ENCODE measurements at places on chromosomes 2 and 18. TPM values are rescaled to one million over a fixed set of nuclear protein-coding genes. Genes with fewer than 3 reads are reported as not detected.

DNA sequence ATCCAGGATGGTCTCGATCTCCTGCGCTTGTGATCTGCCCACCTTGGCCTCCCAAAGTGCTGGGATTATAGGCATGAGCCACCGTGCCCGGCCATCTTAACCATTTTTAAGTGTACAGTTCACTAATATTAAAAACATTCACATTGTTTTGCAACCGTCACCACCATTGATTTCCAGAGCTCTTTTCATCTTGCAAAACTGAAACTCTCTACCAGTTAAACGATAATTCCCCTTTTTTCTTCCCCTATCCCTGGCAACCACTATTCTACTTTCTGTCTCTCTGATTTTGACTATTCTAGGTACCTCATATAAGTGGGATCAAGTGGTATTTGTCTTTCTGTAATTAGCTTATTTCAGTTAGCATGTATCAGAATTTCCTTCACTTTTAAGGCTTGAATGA lies 16.8 kb upstream of the NEUROD1 start:
- no peak for DNase-seq

DNA sequence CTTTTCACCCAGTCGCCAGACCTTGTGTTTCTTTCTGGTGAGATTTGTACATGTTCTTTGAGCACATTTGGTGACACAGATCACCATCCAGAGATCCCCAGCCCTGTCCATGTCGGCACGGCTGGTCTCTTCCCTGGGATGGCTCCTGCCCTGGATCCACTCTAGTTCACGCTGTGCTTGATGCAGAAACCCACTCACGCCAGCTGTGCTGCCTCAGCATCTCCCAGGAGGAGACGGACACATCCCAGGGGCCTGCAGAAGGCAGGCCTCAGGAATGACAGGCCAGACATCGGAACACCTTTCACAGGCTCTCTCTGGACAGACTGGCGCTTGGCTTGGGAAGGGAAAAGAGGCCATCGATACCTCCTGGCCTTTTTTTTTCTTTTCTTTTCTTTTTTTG lies 203.6 kb downstream of the ACKR3 start:
- DNase-seq, result no peak

DNA sequence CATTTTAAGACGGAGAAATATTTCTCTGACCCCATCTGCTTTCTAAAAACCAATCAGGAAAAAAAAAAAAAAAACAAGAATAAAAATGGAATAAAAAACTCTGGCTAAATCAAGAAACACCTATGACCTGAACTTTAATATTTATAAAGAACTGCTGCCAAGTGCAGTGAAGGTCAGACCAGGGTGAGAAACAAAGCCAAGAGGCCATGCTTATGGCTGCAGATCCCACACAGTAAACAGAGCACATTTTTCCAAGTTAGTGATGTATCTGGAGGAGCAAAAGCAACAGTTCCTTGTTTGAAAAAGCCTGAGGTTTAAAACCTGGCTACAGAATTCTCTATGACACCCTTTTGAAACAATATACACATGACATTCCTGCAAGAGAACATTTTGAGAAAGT lies 242.3 kb downstream of the SRBD1 start:
- DNase-seq, result no peak

DNA sequence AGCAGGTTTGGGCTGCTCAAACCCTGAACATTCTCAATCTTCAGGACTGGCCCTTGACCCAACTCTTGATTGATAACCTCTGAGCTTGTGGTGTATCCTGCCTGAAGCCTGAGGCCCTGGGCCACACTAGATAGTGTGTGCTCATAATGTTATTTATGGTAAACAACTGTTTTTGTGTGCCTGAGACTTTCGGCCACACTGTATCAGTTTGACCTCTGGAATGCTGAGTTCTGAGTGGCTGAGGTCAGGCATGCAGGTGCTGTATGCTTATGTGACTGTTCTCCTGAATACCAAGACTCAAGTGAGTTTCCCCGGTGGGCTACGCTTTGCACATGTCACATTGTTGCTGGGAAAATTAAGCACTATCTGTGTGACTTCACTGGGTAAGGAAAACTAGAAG lies 82.2 kb upstream of the RMP24 start:
- no peak for DNase-seq

DNA sequence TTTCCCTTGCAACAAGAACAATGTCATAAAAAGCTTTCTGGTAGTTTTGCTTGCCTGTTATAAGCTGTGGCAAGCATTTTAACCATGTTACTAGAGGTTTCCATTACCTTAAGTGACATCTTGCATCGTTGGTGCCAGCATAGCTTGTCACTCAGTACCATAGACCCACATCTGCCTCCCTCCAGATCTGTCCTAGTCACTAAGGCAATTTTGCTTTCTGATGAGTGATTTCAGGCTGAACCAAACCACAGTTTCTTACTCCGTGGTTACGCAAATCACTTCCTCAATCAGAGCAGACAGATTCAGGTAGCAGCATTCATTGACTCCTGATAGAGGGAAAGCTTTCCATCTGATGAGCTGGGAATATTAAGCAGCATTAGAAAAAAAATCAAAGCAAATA lies 1057.5 kb upstream of the FAM98A start:
- no peak for DNase-seq

DNA sequence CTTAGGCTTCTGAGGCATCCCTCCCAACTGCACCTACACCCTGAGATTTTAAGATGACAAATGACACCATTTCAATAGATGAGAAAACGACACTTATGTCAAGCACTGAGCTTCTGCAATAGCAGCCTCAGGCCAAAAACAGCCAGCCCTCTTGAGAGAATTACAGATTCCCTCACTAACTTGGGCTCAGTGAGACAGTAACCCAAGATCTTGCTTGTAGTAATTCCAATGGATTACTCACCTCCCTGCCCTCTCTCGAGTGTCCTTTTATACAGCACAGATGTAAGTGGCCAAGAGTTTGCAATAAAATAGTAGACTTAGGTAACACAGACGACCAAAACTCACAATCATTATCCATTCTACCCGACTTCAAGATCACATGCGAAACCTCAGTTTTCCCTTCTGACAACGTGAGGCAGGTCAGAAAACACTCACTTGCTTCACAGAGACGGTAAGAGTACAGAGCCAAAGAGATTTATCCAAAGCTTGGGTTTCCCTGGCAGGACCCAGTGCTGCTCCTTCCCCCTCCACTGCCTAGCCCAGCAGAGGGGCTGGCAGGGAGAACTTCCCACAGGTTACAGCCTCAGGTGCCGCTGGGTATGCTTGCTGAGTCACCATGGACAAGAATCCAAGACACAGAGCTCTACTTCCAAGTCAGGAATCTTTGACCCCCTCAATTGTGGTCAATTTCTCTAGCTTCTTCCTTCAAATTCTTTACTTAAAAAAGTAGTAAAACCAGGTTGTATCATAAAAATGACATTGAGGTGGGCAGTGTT lies 181.4 kb downstream of the MYO5B start:
- DNase-seq, result no peak

DNA sequence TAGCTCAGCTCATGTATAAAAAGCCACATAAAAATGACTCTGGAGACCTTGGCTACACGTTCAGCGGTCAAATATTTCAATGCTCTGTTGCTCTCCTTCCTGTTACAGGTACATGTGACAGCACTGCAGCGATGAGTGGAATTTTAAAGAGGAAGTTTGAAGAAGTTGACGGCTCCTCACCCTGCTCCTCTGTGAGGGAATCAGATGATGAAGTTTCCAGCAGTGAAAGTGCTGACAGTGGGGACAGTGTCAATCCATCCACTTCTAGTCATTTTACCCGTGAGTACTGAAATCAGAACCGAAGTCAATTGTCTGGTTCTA lies 125.4 kb downstream of the CSRNP3 start:
- no peak for DNase-seq

- DNase-seq, result no peak
These were observed 98.4 kb downstream of the PIEZO2 start for GRCh38 chr18:11050966-11051365.

GRCh38 chr2:112636605-112637288 lies 9.0 kb upstream of the SLC20A1 start:
- peak; percentile 25 for DNase-seq

DNA sequence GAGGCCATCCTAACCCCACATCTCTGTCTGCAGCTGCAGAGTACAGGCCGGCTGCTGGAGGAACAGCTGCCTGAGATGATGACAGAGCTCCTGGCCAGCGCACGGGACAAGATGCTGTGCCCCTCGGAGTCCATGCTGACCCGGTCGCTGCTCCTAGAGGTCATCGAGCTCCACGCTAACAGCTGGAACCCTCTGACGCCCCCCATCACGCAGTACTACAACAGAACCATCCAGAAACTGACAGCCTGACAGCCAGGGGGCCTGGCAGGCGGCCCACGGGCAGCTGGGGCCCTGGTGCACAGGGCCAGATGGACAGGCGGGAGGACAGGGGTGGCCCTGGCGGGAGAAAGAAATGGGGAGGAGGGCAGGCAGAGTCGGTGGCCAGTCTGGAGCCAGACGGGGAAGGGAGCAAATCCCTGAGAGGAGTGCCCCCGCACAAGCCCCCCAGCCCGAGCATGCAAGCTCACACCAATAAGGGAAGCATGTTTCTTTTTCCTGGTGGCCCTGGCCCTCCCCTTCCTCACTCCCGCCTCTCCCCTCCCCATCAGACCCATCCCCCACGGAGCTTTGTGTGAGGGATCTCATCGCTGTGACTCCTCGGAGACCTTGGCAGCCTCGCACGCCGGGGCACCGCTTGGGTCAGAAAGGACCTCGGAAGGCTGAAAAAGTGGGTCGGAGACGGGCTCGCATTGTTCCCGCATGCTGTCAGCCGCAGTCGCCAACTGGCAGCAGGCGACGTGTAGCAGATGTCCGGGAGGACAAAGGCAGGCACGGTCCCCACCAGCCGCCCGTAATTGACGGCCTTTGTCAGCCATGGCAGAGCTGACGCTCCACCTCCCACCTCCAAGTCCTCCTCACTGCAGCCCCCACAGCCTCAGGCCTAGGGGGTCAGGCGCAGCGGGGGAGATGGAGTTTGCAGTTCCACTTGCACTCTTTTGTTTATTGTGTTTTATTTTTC lies 91.2 kb downstream of the SMAD7 start:
- DNase-seq, result no peak

PDE11A gene
- not detected for total RNA-seq

MAP3K19 gene
- not detected for total RNA-seq

DLX2 gene
- 0.84 TPM for total RNA-seq

Measured in natural killer cell (primary cell).